GM23338 (cell line): ENCODE measurements at places on chromosomes 13 and 19.

- DNase-seq = no peak
Measured at GRCh38 chr13:104987621-104988020, 1547.8 kb downstream of the EFNB2 start.

DNA sequence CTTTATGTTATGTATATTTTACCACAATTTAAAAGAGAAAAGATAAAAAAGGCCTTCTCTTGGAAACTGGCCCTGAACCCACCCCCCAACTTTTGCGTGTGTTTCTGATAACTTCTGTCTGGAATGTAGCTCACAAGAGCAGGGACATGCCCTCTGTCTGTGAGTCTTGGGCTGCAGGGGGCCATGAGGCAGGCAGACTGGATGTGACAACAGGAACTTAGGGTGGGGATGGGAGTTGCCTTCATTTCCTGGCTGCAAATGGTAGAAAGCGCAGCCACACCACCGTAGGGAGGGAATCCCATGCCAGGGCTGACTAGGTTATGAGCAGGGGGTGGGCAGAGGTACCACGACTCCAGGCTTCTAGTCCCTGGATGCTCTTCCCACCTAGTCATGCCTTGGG is 21.9 kb downstream of the CILP2 start:
- DNase-seq = no peak

DNA sequence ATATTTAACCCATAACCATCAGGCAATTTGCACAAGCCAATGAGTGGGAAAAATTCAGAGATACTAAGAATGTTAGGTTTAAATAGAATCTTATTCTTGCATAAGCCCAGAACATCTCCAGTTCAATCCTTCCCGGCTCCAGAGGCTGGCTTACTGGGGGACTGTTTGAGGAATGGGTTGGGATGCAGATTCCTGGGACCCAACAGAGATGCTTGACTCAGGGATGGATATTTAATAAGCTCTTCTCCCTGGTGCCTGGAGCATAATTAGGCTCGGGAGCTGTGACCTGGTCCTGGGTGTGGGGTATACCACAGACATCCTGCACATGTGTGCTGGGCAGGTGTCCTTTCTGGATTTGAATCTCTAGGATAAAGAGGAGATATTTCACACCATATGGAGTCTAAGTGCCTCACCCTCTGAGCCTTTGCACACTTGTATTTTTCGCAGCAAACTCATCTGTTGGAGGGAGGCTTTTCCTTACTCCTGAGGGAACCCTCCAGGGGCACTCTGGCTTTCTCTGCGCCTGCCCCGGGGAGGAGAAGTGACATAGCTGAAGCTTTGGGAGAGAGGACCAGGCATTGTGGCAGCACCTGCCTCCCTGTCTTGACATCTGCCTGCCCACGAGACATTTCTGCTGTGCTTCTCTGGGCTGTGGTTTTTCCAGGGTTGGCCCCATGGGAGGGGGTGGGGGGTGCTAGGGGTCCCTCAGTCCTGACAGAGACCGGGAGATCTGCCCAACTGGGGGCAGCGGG is 36.1 kb upstream of the ANKRD10 start:
- no peak for DNase-seq

GRCh38 chr13:72121466-72121865 is 254.5 kb upstream of the DACH1 start:
- peak; percentile 45 for DNase-seq

- DNase-seq = no peak
Measured at GRCh38 chr13:29556742-29557141, 38.7 kb downstream of the SLC7A1 start.

- peak; percentile 82 for DNase-seq
Measured at GRCh38 chr13:43905435-43906031, 25.8 kb downstream of the LACC1 start.

- no peak for DNase-seq
Measured at GRCh38 chr19:7266832-7267231, 27.4 kb downstream of the INSR start.

- DNase-seq = no peak
Measured at GRCh38 chr13:113045251-113046127, 60.1 kb upstream of the F7 start.

- no peak for DNase-seq
Measured at GRCh38 chr13:39888865-39889810, 233.7 kb downstream of the COG6 start.

DNA sequence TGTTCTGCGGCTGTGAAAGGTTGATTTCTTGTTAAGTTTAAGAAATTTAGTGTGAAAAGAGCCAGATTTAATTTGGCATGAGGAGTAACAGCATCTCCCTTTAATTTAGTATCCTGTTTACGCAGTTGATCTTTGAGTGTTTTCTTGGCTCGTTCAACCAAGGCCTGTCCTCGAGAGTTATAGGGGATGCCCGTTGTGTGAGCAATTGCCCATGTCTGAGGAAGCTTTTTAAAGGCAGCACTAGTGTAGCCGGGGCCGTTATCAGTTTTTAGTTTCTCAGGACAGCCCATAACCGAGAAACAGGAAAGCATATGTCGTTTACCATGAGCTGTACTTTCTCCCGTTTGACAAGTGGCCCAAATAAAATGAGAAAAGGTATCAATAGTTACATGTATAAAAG is 47.5 kb upstream of the ZNF43 start:
- DNase-seq = no peak

GRCh38 chr13:42333613-42334328 is 61.8 kb downstream of the AKAP11 start:
- DNase-seq = peak; percentile 80

GRCh38 chr13:75307370-75307949 is 174.5 kb downstream of the TBC1D4 start:
- DNase-seq = peak; percentile 32

DNA sequence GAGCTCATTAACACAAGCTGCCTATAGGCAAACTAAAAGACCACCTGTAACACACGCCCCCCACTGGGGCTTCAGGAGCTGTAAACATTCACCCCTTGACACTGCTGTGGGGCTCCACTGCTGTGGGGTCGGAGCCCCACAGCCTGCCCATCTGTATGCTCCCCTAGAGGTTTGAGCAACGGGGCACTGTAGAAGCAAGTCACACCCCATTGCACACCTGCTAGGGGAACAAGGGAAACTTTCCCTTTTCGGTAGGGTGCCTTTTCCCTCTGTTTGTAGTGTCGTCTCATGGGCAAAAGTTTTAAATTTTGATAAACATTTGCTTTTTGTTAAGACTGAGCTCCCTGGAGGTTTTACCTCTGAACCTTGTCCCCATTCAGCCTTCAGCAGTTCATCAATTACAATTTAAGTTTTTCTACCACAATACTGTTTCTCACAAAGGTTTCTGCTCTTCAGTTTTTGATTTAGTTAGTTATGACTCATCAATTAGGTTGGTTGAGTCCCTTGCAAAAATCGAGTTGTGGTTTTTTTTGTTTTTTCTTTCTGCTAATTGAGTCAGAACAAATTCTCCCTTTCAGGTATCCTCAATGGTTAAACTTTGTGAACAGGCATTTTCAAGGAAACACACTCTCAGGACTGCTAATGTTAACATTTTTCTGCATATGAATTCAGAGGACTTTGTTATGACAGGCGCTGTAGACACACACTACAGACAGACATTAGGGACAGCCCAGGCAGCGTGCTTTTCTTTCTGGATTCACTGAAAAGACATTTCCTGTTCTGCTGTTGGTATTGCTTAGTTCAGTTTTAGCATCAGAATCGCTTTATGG is 35.1 kb downstream of the ZNF433 start:
- DNase-seq = no peak

DNA sequence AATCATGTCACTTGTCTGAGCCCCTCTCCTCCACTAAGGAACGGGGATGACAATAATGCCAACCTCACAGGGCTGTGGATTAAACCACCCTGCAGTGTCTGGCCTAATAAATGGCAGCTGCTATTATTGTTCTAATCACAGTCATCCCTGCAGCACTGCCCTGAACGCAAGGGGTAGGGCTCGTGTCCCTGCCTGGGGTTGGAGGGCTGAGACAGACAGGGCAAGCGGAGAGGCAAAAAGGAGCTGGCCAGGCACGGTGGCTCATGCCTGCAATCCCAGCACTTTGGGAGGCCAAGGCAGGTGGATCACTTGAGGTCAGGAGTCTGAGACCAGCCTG is 10.2 kb upstream of the KPTN start:
- DNase-seq = no peak

DNA sequence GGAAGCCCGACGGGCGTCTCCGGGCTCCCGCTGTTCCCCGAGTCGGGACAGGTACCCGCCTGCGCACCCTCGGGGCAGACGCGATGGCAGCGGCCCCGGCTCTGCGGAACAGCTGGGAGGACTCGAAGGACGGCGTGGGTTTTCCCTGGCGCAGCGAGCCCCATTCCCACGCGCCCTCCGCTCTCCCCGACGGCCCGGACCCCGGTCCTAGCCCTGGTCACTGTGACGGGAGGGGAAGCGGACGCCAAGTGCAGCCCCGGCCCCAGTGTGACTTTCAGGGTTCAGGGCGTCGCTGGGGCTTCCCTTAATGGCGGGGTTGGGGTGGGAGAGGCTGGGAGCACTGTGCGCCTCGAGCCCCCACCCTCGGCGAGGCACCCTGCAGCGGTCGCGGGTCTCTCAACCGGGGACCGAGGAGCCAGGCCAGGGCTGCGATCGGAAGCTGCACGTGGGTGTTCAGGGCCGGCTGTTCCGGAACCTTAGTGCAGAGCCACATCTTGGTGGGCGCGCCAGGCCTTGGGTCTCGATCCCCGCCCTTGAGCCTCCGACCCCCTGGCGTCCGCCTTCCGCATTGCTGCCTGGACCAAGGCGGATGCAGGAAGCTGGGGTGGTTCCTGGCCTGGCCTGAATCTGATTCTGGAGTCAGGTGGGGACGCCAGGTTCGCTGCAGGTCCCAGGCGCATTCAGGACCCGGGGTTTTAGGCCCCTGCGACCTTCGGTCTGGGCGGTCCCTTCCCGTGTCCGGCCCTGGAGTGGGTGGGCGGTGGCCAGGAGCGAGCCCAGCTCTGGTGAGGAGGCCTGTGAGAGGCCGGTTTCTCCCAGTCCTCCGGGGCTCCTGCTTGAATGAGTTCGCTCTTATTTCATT is 3.5 kb downstream of the LGALS7B start:
- DNase-seq = peak; percentile 93

- DNase-seq = no peak
Measured at GRCh38 chr13:41917641-41918040, 43.3 kb downstream of the VWA8 start.

- DNase-seq = peak; percentile 24
Measured at GRCh38 chr13:28751175-28751960, 32.6 kb upstream of the SLC46A3 start.

DNA sequence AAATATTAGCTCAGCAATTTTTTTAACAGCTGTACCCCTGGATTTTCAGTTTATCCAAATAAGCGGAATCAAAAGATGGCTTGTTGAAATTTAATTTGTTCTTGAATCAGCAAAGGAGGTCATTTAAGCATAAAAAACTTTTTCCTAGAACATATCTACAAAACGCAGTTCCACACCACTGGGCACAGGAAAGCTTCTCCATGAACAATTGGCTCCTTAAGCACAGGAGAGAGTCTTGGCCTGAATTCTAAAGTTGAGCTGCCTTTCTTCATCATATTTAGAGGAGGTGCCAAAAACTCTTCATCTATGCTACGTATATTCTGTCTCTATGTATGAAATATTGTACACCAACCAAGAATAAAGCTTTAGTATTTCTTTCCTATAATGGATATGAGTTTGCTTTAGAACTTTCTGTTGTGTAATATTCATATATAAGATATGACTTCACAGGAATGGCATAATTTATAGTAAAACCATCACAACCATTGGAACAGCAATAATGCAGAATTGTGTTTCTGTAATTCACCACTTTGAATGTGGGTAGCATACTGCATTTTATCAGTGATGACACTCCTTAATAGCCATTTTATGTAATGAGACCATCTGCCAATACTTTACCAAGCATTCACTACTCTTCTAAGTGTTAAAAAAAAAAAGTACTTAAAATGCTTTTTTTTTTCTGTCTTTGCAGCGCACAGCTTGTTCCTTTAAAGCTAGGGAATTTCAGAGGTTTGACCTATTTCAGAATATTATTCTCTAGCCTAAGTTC is 263.7 kb downstream of the SLITRK6 start:
- DNase-seq = no peak

DNA sequence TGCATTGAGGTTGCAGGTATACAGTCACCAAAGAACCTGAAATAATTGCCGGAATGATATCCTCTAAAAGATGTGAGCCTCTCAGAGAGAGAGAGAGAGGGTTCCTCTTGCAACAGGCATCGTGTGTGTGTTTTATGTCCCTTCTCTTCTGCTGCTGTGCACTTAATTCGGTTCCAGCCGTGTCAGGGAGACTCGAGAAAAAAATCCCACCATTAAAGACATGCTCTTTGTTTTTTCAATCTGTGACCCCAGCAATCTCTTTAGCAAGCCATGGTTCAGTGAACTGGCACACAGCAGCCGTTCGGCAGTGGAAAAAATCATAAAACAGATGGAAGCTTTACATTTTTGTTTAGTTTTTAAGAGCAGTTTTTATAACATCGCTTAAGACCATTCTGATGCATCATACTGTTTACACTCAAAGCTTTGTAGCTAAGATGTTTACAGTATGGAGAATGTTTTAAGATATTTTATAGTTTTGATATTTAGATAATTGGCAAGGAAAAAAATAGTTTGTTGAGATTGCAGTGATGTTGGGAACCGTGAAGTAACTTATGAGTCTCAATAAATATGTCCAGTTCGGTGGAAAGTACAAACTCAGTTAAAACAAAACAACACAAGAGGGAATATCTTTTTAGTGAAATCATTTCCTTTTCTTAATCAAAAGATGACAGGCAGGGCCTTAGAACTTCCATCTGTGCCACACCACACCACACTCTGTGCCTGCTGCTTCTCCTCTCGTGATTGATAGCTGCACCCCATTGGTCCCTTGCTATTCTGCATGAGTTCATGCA is 31.2 kb upstream of the ZNF536 start:
- no peak for DNase-seq

DNA sequence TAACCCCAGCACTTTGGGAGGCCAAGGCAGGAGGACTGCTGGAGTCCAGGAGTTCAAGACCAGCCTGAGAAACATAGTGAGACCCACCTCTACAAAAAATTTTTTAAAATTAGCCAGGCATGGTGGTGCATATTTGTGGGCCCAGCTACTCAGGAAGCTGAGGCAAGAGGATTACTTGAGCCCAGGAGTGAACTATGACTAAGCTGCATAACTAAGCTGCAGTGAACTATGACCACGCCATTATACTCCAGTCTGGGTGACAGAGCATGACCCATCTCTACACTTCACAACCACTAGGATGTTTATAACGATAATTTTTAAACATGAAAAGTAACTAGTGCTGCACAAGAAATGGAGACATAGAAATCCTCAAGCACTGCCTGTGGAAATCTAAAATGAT is 352.7 kb upstream of the SGCG start:
- DNase-seq = no peak

GRCh38 chr19:51547397-51548212 is 16.1 kb upstream of the SIGLEC6 start:
- no peak for DNase-seq

- DNase-seq = peak; percentile 75
Measured at GRCh38 chr13:97018029-97018819, 23.9 kb upstream of the OXGR1 start.

GRCh38 chr19:39362682-39363657 is 20.7 kb downstream of the SAMD4B start:
- DNase-seq = no peak

DNA sequence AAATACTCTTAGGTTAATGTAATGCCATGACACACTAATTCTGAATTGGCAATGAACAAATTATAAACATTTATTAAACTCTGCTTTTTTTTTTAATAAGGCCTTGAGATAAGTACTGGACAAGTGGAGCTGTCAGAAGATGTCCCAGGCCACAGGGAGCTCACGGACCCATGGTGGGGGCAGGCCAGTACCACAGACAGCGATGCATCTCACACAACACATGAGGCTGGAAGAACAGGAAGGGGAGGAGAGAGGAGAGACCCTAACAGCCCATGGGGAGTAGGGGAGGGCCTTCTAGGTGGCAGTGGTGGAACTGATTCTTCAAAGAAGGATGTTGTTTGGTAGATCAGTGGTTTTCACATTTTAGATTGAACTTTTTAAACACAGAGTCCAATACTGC is 128.4 kb downstream of the LHFPL6 start:
- DNase-seq = no peak
